Fibroblast of skin of scalp (primary cell): ENCODE measurements at places on chromosomes 4 and X.

GRCh38 chrX:64975491-64975890, 759 bp downstream of the ZC4H2 start:
- DNase-seq: peak; percentile 7

DNA sequence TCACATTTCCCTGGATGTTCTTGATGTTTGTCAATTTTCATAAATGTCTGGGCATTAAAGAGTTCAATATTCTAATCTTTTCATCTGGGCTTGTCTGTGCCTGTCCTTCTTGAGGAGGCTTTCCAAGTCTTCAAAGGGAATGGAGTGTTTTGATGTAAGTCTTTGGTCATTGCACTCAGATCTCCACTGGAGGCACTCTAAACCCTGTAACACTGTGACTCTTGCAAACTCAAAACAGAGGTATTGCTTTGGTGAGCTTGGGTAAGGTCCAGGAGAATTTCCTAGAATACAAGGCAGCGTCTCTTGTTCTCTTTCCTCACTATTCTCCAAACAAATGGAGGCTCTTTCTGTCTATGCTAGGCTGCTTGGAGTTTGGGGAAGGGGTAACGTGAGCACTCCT, 1118.1 kb upstream of the PABPC4L start:
- no peak for DNase-seq

DNA sequence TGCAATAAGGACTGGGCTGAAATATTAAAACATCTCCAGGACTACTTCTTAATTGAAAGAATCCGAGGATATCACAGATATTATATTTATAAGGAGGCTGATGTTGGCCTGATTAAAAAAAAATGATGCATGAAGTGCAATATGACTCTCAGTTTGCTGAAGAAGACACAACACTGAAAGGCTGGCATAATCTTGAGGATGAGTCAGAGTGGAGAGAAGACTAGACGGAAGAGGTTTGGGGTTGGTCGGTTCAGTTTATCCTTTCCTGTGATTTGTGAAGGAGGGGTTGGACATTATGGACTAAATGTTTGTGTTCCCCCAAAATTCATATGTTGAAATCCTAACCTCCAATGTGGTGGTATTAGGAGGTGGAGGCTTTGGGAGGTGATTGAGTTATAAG, 170.3 kb downstream of the CORIN start:
- DNase-seq: no peak

DNA sequence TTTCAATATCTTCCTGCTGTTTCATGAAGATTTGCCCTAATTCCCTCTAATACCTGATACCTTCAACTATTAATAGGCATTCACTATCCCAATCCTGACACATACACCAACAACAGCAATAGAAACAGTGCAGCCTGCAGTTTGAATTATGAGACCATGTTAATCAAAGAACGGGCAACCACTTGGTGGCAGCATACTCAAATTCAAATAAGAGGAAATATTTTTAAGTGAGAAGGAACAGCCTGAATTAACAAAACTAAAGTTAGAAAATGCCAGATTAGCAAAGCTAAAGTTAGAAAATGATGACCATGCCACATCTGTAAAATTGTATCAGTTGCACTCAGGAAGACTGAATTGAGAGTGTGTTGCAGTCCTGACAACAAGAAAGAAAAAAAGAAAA, 204.9 kb downstream of the SMARCA1 start:
- peak; percentile 14 for DNase-seq

- no peak for DNase-seq
These were observed 18.9 kb upstream of the CABS1 start for GRCh38 chr4:70315928-70316327.

GRCh38 chr4:146477054-146477453, 44.7 kb downstream of the SLC10A7 start:
- DNase-seq: no peak

- no peak for DNase-seq
These were observed 18.3 kb upstream of the PITX2 start for GRCh38 chr4:110641218-110641617.

GRCh38 chr4:107619066-107619465, 101.0 kb downstream of the PAPSS1 start:
- DNase-seq: peak; percentile 97

GRCh38 chr4:53132132-53132891, 233.5 kb downstream of the SCFD2 start:
- peak; percentile 31 for DNase-seq

GRCh38 chr4:166092797-166093290, 219.8 kb downstream of the TLL1 start:
- DNase-seq: no peak

DNA sequence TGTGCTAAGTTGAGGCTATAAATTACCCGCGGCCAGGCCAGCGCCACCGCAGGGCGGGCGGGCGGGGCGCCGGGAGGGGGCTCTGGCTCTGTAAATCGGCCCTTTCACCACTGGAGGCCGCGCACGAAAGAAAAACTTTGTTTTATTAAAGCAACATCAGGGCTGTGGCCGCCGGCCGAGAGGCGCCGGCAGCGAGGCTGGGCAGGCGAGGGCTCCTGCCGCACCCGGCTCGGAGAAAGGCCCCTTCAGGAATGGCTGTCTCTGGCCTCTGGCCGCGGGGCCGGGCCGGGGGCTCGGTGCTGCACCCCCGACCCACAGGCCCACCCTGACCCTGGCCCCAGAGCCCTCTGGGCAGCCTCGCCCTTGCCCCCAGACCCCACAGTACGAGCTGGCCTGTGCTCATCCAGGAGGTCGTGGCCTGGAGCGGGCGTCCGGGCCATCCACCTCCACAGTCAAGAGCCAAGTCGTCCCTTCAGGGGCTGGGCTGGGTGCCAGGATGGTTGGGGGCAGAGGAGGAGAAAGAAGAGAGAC, 29.5 kb upstream of the FGFR3 start:
- peak; percentile 60 for DNase-seq

- no peak for DNase-seq
These were observed 646.6 kb upstream of the PITX2 start for GRCh38 chr4:111269439-111269838.

- DNase-seq: no peak
These were observed 2.5 kb downstream of the PPBP start for GRCh38 chr4:73985528-73985852.

- DNase-seq: no peak
These were observed 15.5 kb downstream of the FMR1 start for GRCh38 chrX:147927256-147927655.

DNA sequence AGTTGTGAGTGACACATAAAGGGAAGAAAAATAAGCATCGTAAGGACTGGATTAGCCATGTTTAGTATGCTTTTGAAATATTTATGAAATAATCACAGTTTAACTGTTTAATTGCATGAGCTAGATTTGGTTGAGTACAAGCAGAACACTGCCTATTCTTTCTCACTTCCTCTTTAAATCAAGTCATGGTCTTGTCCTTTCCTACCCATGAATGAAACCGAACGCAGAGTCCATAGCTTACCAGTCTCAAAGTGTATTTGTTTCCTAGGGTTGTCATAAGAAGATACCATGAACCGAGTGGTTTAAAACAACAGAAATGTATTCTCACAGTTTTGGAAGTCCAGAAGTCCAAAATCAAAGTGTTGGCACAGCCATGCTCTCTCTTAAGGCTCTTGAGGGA, 684.0 kb upstream of the MAGEB2 start:
- no peak for DNase-seq

GRCh38 chr4:53714236-53715140, 123.2 kb upstream of the LNX1 start:
- peak; percentile 96 for DNase-seq

- DNase-seq: no peak
These were observed 94.7 kb upstream of the CBLL2 start for GRCh38 chrX:22177950-22178515.

GRCh38 chr4:42513748-42514492, 116.6 kb downstream of the SHISA3 start:
- DNase-seq: no peak

DNA sequence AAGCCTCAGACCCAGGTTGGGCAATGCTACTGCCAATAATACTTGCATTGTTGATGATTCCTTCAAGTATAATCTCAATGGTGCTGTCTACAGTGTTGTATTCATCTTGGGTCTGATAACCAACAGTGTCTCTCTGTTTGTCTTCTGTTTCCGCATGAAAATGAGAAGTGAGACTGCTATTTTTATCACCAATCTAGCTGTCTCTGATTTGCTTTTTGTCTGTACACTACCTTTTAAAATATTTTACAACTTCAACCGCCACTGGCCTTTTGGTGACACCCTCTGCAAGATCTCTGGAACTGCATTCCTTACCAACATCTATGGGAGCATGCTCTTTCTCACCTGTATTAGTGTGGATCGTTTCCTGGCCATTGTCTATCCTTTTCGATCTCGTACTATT, 7.4 kb downstream of the LPAR4 start:
- no peak for DNase-seq

DNA sequence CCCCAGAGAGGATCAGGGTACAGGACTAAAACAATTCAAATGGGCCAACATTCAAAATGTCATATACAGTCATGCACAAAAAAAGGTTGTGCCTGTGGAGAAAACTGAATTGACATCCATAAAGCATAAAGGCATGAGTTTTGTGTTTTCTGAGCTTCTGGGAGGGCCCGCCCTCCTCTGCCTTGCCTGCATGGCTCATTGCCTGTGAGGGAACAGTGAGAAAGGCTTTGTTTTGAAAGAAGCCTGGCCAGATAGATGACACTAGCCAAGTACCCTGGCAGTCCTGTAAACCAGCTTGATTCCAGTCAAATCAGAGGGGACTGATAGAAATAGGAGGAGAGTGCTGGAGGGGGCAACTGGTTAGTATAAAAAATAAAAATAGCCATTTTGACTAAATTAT, 194.3 kb downstream of the KIT start:
- DNase-seq: no peak

DNA sequence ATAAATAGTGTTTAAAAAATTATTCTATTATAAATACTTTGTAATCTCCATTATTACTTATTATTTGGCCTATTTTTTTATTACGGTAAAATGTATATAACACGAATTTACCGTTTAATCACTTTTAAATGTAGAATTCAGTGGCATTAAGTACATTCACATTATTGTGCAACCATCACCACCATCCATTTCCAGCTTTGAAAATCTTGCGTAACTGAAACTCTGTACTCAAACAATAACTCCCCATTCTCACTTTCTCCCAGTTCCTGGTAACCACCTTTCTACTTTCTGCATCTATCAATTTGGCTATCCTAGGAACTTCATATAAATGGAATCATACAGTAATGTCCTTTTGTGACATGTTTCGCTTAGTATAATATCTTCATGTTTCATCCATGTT, 45.7 kb downstream of the PASD1 start:
- no peak for DNase-seq

DNA sequence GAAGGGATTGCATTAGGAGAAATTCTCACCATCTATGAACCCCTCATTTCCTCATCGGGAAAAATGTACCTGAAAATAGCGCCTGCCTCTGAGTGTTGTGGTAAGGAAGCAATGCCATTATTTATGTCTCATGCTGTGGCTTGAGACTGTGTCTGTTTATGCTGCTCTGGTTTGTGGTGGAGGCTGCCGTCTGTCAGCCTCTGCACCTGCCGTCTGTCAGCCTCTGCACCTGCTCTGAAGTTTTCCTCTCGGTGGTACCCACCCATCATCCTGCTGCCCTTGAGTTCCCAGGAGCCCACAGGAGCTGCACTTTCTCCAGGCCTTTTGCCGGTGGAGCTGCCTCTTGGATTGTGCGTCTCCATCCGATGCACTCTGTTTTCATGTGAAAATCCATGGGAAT, 68.5 kb upstream of the PPP2R3B start:
- no peak for DNase-seq

DNA sequence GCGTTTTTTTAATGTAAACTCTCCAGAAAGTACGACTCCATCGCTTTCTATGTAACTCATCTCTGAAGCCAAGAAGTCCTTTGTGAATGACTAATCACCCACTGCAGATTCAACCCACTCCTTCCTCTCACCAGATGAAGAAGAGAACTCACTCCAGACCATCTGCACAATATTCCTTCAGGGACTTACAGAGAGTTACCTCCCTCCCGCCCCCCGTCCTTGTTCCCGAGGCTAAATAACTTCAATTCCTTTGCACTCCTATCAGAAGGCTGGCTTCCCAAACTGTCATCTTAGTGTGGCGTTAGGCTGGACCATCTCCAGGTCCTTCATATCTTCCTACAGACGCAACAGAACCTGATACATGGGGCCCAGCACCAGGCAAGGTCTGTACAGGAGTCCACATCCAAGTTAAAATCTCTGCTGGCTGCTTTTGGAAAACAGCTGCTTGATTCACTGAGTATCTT, 82.4 kb downstream of the AFAP1 start:
- peak; percentile 92 for DNase-seq

- peak; percentile 64 for DNase-seq
These were observed 109.2 kb upstream of the EDNRA start for GRCh38 chr4:147371661-147372060.

DNA sequence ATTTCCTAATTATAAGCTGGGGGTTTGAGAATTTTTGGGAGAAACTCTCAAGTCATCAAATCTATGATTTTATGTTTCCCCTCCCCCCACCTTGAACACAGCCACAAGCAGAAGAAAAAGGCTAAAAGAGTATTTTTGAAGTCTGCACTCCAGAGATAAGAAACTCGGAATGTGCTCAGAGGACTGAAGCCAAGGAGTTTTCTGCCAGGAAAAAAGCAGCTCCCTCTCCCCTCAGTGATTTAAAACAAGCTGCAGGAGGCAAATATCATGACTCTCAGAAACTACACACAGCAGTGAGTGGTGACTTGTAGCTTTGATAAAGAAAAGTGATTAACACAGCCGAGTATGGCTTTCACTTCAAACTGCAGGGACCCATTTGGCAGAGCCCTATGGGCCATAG, 800.2 kb upstream of the FTHL17 start:
- peak; percentile 4 for DNase-seq

GRCh38 chrX:39827951-39828350, 269.8 kb downstream of the BCOR start:
- no peak for DNase-seq
